ENCODE measurements at places on chromosomes 1 and 21. TPM values are rescaled to one million over a fixed set of nuclear protein-coding genes. Genes with fewer than 3 reads are reported as not detected.
A peak's percentile ranks its signal among the peaks of the same experiment; 100 is the strongest.

CFHR5 gene
- not detected for total RNA-seq

MEGF6 gene
- 0.98 TPM for total RNA-seq

FGR gene
- total RNA-seq = 0.08 TPM

CHD5 gene
- total RNA-seq = 0.61 TPM

KCTD3 gene
- 2.0 TPM for total RNA-seq

ITLN2 gene
- total RNA-seq = not detected

- no peak for DNase-seq
Measured at GRCh38 chr1:227244339-227245118, 73.8 kb downstream of the CDC42BPA start.

GRCh38 chr1:226672339-226672762, 66.7 kb downstream of the ITPKB start:
- no peak for DNase-seq

- DNase-seq = peak; percentile 8
Measured at GRCh38 chr1:197948926-197949899, 32.0 kb downstream of the LHX9 start.

DNA sequence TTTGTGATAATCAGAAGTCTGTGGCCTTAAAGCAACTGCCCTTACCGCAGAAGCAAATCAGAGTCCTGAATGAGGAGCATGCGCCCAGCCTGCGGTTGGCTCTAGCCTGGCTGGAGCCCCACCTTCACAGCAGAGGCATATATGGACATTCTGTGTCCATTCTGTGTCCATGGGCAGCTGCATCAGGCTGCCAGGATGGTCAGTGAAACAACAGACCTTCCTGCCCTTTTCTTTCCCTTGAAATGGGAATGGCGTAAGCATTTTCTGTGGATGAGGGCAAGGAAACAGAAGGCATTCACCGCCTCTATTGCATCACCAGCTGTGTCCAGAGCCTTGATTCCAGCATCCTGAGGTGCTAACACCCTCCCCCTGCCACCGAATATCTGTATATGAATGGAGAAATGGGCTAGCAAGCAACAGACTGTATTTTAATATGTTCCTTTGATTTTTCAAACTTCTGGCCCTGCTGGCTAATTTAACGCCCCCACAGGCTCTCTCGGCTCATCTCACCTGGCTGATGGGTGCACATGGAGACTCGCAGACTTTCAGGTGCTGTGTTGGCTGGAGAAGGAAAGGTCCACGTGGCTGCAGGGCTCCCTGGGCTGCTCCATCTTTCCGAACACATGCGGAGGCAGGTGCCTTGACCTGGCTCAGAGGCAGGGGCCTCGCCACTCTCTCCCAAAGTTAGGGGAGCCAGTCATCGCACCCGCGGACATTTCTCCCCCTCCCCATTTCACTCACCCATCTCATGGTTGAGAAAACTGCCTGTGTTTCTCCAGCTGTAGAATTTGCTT, 159.2 kb downstream of the GALNT2 start:
- no peak for DNase-seq

DNA sequence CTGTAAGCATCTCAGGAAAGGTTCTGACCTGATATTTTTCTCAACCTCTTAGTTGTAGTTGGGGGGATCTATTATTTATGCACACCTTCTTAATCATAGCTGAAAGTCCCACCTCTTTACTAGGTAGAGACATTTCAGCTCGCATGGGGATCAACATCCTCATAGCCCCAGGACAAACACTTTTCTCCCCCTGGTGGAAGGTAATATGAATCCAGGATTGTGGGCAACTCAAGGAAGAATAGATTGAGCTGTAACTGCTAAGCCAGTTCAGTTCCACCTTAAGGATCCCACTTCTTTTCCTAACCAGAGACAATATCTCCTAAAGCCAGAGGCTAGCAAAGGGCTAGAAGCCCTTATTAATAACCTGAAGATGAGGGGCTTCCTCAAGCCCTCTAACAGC, 25.4 kb upstream of the SMYD3 start:
- no peak for DNase-seq

- no peak for DNase-seq
Measured at GRCh38 chr21:43922949-43923348, 57.9 kb downstream of the AGPAT3 start.

DNA sequence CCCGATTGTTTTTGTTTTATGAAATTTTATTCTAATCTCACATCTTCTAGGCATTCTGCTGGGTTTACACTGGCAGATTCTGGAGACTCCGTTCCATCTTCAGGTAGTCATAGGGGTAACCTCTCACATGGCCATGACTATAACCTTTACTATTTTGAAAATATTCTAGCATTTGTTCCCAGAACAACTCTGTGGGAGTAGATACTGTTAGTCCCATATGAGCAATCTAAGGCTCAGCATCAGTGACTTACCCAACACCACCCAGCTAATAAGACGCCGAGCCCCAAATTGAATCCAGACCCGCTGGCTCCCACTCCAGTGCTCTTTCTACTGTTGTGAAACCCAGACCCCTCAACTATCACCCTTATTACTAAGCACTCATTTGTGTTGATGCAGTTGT, 9.8 kb downstream of the ADAMTS4 start:
- no peak for DNase-seq

- no peak for DNase-seq
Measured at GRCh38 chr1:205217418-205217817, 5.9 kb upstream of the DSTYK start.

GRCh38 chr1:59504276-59504675, 207.4 kb downstream of the FGGY start:
- DNase-seq = no peak
